ENCODE measurements at places on chromosomes 7 and 10.

- H3K4me3 ChIP-seq = peak overlapping the region; percentile 88
- no peak for DNase-seq
- no peaks in the 10 kb centered on the region for H3K36me3 ChIP-seq
- peaks cover 16% of the 10 kb centered on the region for H3K4me1 ChIP-seq
- H3K27ac ChIP-seq = no peak overlapping the region
- no peaks in the 10 kb centered on the region for H3K27me3 ChIP-seq
These were observed 35.0 kb upstream of the DAGLB start for GRCh38 chr7:6482743-6483119.

DNA sequence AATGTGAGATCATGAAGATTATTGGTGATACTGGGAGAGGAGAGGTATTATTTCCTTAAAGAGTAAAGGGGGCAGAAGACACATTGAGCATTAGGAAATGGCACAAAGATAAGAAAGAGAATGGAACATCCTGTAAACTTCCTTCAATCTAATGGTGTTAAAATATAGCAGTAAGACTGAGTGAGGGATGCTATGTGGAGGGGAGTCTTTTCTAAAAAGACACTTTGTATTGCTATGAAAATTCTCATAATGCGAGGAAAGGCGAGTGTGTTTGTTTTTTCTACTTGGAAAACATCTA lies 405.2 kb downstream of the ARL4A start:
- H3K4me3 ChIP-seq = no peak overlapping the region
- peaks cover 11% of the 10 kb centered on the region for H3K4me1 ChIP-seq
- no peak overlapping the region for H3K27ac ChIP-seq
- H3K27me3 ChIP-seq = no peaks in the 10 kb centered on the region

DNA sequence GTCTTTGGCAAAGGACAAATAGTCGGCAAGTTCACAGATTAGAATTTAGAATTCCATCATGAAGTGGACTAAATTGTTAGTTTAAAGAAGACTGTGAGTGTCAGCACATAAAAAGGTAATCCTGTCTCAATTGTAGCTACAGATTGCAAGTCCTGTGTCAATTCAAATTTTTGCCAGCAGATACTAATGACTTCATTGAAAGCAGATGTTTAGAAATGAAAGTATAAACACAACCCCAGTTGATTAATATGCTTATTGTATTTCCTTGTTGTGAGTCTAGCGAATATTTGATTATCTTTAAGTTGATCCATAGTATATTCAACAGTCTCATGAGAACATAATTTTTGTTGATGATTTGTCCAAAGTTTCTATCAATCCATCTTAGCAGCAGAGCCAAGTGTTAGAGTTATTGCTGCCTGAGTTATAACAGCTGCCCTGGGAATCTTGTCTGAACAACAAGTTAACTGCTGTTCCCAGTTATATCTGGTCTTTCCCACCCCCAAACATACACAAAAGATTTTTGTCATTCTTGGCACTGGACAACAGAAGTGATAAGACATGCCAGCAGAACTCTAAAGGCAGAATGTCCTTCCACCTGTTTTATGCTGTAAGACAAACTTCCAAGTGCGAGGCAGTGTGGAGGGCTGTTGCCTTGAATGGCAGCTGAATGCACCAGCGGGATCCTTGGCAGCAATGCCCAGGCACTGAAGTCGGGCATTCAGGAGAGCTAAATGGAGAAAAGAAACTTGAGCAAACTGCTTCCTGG lies 21.3 kb upstream of the HERPUD2 start:
- no peaks in the 10 kb centered on the region for H3K4me1 ChIP-seq
- no peaks in the 10 kb centered on the region for H3K27me3 ChIP-seq
- H3K36me3 ChIP-seq = no peaks in the 10 kb centered on the region

GRCh38 chr7:66905689-66906088 lies 15.3 kb upstream of the TMEM248 start:
- no peak overlapping the region for H3K4me3 ChIP-seq
- no peaks in the 10 kb centered on the region for H3K4me1 ChIP-seq
- DNase-seq = no peak
- no peaks in the 10 kb centered on the region for H3K27me3 ChIP-seq

DNA sequence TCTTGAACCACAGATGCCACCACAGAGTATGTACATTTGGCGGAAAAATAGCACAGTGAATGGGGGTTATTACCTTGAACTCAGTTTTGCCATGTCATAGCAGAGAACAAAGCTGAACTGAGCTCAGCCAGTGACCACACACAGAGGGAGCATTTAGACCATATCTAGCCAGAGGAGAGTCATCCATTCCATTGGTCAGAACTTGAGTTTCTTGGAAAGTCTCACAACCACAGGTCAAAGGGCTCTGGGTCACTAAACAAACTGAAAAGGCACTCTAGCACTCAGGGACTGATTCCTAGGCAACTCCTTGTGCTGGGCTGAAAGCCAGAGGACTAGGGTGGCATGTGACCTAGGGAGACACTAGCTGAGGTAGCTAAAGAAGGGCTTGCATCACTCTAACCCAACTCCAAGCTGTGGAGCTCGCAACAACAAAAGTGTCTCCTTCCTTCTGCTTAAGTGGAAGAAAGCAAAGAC lies 239.7 kb upstream of the SEMA3D start:
- H3K36me3 ChIP-seq = no peaks in the 10 kb centered on the region
- no peak overlapping the region for H3K4me3 ChIP-seq
- H3K4me1 ChIP-seq = no peaks in the 10 kb centered on the region
- H3K27me3 ChIP-seq = no peaks in the 10 kb centered on the region
- DNase-seq = no peak

DNA sequence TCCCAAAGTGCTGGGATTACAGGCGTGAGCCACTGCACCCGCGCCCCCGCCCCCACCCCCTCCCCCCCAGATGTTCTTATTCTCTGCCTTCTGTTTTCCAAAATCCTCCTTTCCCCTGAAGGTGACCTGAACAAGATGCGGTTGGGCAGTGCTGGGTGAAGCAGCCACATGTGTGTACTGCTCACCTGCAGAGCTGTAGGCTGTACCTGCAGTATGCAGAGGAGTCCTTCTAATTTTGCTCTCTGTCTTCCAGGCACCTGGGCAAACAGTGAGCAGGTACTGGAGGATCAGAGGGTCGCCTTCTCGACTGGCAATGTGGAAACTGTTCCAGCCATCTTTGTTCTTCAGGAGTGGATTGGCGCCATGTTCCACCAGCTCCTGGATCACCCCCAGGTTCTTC lies 2.1 kb downstream of the ANKRD16 start:
- peaks cover 27% of the 10 kb centered on the region for H3K36me3 ChIP-seq
- H3K27me3 ChIP-seq = no peaks in the 10 kb centered on the region
- H3K4me3 ChIP-seq = no peak overlapping the region

DNA sequence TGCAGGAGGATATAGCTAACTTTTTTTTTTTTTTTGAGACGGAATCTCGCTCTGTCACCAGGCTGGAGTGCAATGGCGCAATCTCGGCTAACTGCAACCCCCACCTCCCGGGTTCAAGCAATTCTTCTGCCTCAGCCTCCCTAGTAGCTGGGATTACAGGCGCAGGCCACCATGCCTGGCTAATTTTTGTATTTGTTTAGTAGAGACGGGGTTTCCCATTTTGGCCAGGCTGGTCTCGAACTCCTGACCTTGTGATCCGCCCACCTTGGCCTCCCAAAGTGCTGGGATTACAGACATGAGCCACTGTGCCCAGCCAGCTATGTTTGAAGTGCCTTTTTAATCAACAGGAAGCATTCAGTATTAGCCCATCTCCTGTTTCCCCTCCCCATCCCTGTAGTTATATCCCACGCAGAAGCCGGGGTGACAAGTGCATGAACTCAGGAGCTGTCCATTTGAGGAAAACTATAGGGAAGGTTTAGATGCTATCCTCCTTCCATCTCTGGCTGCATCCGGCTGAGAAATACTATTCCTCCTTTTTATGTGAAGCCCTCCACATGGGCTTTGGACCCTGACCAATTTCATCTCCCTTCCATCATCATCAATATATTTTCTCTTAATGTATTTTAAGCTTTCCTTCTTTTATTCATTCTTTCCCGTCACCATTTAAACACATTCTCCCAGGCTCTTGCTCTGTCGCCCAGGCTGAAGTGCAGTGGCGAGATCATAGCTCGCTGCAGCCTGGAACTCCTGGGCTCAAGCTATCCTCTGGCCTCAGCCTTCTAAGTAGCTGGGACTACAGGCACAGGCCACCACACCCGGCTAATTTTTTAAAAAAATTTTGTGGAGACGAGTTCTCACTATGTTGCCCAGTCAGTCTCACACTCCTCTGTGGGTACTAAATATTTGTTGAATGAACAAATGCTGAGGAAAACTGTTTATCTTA lies 1.3 kb upstream of the POT1 start:
- H3K36me3 ChIP-seq = no peaks in the 10 kb centered on the region
- no peak overlapping the region for H3K4me3 ChIP-seq
- no peak overlapping the region for H3K27ac ChIP-seq
- no peaks in the 10 kb centered on the region for H3K27me3 ChIP-seq
